ENCODE measurements at places on chromosomes 1 and 21.
A peak's percentile ranks its signal among the peaks of the same experiment; 100 is the strongest.

GRCh38 chr1:231045286-231045685 lies 5.2 kb upstream of the FAM89A start:
- DNase-seq: no peak

- no peak for DNase-seq
Measured at GRCh38 chr21:42747746-42748351, 94.4 kb downstream of the PDE9A start.

DNA sequence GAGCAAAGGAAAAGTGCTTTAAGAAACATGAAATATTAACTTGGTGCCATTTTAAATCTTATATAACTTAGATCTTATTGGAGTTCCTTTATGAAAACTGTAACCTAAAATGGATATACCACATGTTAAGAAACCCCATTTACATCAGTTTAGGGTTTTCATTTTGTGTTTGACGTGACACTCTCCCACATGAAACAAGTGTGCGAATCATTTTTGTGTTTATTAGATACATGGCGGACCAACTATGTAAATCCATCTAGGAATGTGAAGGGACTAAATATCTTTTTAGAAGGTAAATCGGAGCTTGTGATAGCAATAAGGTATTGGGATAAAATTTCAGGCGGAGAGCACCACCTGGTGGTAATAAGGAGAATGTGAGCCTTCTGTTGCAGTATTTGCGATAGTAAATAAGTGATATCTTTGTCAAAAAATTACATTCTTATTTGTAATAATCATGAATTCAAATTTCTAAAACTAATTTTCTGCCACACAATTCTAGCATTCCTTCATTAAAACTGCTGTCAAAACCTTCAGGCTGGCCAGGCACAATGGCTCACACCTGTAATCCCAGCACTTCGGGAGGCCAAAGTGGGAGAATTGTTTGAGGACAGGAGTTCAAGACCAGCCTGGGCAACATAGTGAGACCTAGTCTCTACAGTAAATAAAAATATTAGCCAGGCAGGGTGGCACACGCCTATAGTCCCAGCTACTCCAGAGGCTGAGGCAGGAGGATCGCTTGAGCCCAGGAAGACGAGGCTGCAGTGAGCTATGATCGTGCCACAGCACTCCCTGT lies 31.3 kb downstream of the SMAP2 start:
- DNase-seq: no peak

GRCh38 chr21:26835027-26835713 lies 10.0 kb downstream of the ADAMTS1 start:
- no peak for DNase-seq

GRCh38 chr1:115545791-115546733 lies 95.7 kb upstream of the VANGL1 start:
- peak; percentile 74 for DNase-seq

- DNase-seq: no peak
Measured at GRCh38 chr1:19344372-19344810, 32.3 kb downstream of the SLC66A1 start.

DNA sequence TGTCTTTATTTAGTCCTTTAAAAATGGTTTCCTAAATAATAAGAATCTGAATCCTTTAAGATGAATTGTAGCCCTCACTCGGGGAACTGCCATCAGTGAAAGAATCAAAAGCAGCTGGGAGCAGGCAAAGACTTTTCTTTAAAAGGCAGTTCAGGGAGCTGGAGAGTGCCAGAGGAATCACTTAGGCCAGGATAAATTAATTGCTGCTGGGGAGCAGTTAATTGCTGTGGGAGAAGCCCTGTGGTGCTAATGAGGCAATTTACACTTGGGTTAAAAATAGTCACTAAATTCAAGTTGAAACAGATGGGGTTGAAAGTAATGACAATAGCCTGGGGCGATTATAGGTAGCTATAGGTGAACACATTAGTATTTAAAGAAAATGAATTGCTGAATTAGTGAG lies 38.7 kb upstream of the COL24A1 start:
- no peak for DNase-seq

DNA sequence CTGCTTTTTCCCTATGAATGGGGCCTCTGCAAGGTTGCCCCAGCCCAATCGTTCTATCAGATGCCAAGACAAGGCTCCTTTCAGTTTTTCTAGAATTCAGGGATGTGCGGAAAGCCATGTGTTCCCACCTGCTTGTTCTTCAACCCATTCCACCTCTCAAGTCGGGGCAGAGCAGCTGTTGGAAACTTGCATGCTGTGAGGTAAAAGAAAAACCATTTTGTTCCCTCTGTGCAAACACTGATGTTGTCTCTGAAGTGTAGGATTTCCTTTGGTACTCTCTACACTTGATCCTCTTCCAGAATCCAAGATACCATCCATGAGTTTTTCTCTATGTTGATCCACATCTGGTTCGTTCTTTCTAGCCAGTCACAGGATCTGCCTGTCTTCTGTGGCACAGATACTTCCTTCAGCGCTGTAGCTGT lies 7.3 kb downstream of the IER5 start:
- DNase-seq: no peak

DNA sequence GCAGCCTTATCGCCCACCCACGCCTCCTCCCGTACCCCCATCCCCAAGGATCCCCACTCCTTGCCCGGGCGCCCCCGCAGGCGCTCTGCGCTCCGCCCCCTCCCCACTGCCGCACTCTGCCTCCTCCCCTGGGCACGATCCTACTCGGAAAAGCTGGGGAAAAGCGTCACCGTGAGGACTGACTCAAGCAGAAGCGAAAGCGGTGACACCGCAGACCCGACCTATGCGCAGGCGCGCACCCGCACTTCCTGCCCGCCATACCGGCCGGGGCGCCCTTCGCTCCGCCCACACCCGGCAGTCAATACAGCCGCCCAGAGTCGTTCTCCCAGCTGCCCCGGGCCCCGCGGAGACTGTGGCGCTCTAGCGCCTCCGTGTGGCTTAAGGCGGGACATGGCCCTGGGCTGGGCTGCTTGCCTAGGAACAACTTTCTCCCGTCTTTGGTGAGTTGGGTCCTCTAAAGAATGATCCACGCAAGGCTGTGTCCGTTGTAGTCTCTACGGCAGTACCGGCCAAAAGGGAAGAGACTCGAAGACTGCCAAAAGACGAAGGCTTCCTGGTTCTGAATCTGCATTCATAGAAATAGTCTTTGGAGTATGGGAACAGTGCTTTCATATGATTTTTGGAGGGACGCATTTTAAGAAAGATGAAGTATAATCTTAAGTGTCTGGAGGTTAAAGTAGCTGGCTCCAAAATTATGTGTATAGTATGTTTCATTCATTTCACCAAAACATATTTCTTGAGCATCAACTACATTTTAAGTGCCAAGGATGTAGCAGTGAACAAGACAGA lies at the start of gene OMA1:
OMA1 (minus strand) TSS at position 207 of the 789 bp plus-strand sequence. CDS start 7,432 bp downstream, outside the sequence.
- peak; percentile 97 for DNase-seq

DNA sequence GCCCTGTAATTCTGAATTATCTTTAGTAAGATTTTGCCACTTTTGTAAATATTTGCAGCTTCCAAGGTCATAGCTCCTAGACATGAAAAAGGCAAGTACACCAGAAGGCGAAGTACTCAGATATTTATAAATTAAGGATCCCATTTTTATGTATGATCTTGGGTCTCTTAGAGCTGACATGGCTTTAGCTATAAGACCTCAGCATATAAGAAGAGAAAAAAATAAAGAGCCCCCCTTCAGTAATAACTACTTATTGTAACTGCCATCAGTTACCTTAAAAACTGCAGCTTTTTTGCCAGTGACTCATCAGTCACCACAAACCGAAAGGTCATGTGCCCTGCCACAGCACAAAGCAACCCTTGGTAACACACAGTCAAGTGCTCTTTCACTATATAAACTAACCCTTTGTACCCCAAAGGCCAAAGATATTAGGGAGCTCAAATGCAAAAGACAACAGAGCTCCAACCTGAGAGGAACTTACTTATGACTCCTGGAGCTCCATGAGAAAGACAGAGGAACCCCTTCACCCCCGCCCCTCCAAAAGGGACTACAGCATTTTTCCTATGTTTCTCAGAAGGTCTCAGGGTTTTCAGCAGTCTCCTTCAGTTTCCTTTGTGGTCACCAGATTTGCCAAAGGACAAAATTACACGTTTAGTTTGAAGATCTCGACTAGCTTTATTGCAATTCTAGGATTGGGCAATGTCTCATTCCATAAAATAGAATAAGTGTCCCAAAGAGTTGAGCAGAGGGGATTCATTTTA lies 219.8 kb upstream of the DUSP10 start:
- no peak for DNase-seq

- no peak for DNase-seq
Measured at GRCh38 chr1:242128951-242129502, 130.1 kb upstream of the MAP1LC3C start.

DNA sequence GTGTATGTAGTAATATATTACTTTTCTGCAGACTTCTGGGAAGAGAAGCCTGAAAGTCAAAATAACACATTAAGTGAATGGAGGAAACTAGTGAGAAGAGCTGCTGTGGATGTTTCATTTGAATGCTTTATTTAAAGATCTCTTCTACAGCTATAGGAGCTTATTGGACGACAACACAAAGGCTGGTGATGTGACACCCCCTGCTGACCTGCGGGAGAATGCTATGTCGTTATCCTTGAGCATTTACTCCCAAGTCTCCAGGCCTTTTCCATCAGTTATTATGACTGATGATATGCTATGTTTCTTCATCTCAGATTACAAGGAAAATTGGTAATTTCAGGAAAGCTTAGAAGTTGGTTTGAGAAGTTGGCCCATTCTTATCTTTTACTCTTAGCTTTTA lies 22.3 kb upstream of the PLA2G4A start:
- DNase-seq: no peak

GRCh38 chr1:183723571-183723970 lies 70.5 kb upstream of the APOBEC4 start:
- DNase-seq: no peak

DNA sequence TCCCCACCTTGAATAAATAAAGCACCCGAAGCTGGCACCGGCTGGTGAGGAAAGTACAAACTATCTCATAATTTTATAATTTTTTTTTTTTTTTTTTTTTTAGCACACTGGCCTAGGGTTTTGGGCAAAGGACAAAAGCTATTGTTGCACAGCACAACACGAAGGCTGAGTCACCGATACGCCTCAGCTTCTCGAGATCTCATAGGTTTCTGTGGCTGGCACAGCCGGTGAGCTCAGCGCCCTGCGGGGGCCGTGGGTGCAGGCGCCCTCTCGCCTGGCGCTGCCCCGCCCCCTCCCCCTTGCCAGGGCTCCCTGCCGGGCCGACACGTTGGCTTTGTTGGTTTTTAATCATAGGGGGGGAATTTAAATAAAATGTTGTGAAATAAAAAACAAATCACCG lies 17.2 kb downstream of the CASZ1 start:
- no peak for DNase-seq

DNA sequence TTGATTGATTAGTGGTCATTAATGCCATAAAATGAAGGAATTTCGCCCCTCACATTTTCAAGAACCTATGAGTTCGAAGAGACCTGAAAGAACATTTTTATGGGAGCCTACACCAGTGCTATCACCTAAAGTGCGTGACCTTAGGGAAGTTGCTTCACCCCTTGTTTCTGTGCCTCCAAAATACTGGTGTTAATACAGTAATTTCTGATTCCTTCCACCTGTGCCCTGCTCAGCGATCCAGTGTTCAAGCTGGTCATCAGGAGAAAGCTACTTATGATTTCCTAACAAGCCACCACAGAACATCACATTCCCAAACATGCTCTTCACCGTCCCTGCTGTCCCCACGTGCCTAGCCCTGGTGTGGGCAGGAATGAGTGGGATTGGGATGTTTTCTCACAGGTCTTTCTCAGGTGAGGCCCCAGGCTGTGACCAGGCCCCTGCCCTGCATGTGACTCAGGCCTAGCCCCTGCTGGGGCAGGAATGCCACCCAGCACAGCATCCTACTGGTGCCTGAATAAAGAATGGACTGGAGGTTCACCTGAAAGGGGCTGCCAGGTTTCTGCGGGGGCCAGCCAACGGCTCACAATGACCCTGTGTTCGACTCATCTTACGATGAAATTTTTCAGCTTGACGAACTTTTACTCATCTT lies 60.3 kb downstream of the CD247 start:
- no peak for DNase-seq

DNA sequence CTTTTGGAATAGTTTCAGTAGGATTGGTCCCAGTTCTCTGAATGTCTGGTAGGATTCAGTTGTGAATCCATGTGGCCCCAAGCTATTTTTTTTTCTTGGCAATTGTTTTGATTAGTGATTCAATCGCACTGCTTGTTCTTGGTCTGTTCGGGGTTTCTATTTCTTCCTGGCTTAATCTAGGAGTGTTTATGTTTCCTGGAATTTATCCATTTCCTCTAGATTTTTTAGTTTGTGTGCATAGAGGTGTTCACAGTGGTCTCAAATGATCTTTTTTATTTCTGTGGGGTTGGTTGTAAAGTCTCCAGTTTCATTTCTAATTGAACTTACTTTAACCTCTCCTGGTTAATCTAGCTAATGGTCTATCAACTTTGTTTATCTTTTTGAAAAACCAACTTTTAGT lies 117.6 kb downstream of the NME7 start:
- DNase-seq: no peak

GRCh38 chr1:79945391-79945790 lies 938.9 kb upstream of the ADGRL4 start:
- no peak for DNase-seq

DNA sequence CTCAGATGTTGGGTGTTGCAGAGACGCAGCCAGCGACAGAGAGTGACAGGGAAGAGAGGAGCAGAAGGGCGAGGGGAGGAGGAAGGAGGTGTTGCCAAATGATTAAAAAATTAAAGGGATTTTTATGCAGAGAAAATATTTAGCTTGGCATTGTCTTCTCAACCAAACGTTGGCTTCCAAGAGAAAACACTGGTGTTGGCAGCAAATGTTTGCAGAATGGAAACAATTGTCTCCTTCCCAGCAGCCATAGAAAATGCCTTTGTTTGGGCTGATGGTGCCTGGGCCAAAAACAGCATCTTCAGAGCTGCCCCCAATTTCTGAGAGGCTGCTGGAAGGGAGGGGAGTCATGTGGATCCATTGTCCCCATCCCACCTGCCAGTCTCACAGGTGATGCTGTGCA lies 29.7 kb upstream of the GRIK3 start:
- DNase-seq: no peak

GRCh38 chr1:197465528-197466327 lies 197.7 kb downstream of the CRB1 start:
- DNase-seq: no peak

- peak; percentile 60 for DNase-seq
Measured at GRCh38 chr1:23249787-23250454, 32.6 kb upstream of the HTR1D start.

GRCh38 chr1:2072109-2072806 lies 22.0 kb downstream of the PRKCZ start:
- DNase-seq: no peak

Data from muscle of back (tissue), 13 donors.